Thoracic aorta (tissue), 2 donors: ENCODE measurements at places on chromosomes 7 and 10. TPM values are rescaled to one million over a fixed set of nuclear protein-coding genes. Genes with fewer than 3 reads are reported as not detected.

DNA sequence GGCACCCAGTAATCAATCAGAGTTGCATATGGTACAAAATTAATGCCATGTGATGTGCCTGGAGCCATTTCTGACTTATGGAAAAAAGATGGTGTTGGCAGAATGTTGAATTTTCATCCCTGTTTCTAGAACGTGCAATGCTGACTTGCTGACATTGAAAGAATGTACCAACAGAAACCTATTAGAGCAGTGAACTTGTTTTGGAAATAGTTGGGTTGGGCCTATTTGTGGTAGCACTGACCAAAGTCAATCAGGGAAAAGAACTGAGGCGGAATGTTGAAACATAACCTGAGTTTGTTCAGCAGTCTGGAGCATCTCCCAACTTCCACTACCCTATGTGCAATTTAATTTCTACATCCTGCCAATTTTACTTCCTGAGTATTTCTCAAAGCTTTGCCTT is 11.7 kb upstream of the KIAA1217 start:
- H3K4me3 ChIP-seq: no peak overlapping the region
- no peaks in the 10 kb centered on the region for H3K36me3 ChIP-seq
- H3K27me3 ChIP-seq: no peaks in the 10 kb centered on the region
- no peak for DNase-seq
- no peaks in the 10 kb centered on the region for H3K4me1 ChIP-seq

GRCh38 chr7:157046681-157047080 is 36.2 kb upstream of the MNX1 start:
- no peaks in the 10 kb centered on the region for H3K4me1 ChIP-seq
- H3K27ac ChIP-seq: no peak overlapping the region
- H3K27me3 ChIP-seq: no peaks in the 10 kb centered on the region
- no peaks in the 10 kb centered on the region for H3K36me3 ChIP-seq
- DNase-seq: no peak
- H3K4me3 ChIP-seq: no peak overlapping the region

DNA sequence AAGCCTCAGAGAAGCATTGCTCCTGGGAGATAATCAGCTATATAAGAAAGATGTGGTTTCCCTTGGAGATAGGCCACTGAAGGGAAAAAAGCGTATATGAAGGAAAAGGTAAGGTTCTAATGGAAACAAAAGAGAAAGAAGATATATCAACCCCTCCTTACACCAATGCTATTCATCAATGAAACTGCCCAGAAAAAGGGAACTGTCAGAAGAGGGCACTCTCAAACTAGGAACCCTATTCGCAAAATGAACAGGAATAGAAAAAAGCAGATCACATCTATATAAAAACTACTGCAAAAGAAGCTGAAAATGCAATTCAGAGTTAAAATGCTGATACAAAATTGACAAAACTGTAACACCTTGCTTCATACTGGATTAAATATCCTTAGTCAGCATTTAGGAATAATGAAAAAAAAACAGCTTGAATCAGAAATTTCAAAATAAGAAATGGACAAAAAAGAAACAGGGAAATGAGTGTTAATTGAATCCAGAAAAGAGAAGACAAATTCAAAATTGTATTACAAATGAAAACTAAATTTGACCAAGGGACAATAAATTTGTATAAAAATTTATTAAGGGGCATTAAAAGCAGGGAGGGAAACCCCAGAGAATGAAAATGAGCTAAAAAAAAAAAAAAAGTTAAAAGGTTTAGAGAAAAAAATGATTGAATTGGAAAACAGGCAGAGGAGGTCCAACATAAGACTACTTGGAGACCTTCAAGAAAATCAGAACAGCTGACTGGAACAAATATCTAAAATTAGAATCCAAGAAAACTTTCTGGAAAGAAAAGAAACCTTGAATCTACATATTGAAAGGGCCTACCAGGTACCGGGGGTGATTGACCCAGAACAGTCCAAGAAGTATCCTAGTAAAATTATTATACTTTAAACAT is 17.9 kb downstream of the NHLRC2 start:
- H3K4me3 ChIP-seq: no peak overlapping the region
- no peaks in the 10 kb centered on the region for H3K27me3 ChIP-seq
- no peak for DNase-seq
- H3K36me3 ChIP-seq: no peaks in the 10 kb centered on the region
- H3K4me1 ChIP-seq: no peaks in the 10 kb centered on the region

DNA sequence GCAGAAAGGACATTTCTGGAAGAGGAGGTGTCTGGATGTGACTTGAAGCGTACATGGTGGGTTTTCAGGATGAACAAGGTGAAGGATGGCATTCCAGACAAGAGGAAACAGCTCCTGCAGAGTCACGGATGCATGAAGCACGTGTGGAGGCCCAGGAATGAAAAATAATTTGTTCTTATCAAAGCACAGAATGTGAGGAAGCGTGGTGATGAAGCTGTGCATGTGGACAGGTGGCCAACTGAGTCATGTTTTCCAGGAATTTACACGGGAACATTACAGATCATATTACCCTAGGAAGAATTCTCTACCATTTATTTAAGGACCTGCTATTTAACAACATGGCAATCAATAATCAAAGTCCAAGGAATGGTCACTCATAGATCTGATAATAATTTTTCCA is 413.2 kb upstream of the KLF6 start:
- H3K27me3 ChIP-seq: no peaks in the 10 kb centered on the region
- no peak for DNase-seq
- no peaks in the 10 kb centered on the region for H3K36me3 ChIP-seq
- H3K4me3 ChIP-seq: no peak overlapping the region

- H3K36me3 ChIP-seq: no peaks in the 10 kb centered on the region
- H3K27ac ChIP-seq: no peak overlapping the region
- DNase-seq: no peak
- no peaks in the 10 kb centered on the region for H3K27me3 ChIP-seq
These were observed 524.0 kb upstream of the PFKP start for GRCh38 chr10:2543142-2543886.

GRCh38 chr7:109094-109493 is 83.3 kb upstream of the FAM20C start:
- no peaks in the 10 kb centered on the region for H3K36me3 ChIP-seq
- no peaks in the 10 kb centered on the region for H3K4me1 ChIP-seq
- no peaks in the 10 kb centered on the region for H3K27me3 ChIP-seq
- H3K27ac ChIP-seq: no peak overlapping the region
- no peak overlapping the region for H3K4me3 ChIP-seq

- DNase-seq: no peak
- peak overlapping the region; percentile 31 for H3K4me3 ChIP-seq
- no peaks in the 10 kb centered on the region for H3K27me3 ChIP-seq
- peaks cover 19% of the 10 kb centered on the region for H3K4me1 ChIP-seq
These were observed 142.8 kb downstream of the ADK start for GRCh38 chr10:74293686-74294371.

- H3K4me3 ChIP-seq: no peak overlapping the region
- no peak overlapping the region for H3K27ac ChIP-seq
- DNase-seq: no peak
- peaks cover 12% of the 10 kb centered on the region for H3K4me1 ChIP-seq
- H3K27me3 ChIP-seq: no peaks in the 10 kb centered on the region
- H3K36me3 ChIP-seq: no peaks in the 10 kb centered on the region
These were observed 4.3 kb downstream of the TMEM273 start for GRCh38 chr10:49183596-49184542.

- H3K4me3 ChIP-seq: no peak overlapping the region
- H3K36me3 ChIP-seq: no peaks in the 10 kb centered on the region
- DNase-seq: no peak
- H3K27me3 ChIP-seq: no peaks in the 10 kb centered on the region
These were observed 446.6 kb upstream of the SORCS1 start for GRCh38 chr10:107611115-107611514.

DNA sequence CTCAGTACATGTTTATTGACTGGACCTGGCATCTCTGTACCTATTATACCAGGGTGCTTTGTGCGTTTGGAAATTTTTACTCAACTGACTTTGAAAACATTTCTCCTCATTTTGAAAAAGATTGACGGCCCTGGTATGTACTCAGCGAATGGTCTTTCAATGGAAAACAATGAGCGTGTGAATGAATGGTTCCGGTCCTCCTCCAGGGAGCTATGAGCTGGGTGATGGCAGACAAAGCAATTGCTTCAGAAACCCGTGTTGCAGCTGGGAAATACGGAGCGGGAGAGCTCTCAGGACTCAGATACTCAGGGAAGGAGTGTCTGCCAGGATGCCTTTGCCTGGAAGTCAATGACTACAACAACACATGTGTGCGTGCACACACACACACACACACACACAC is 125.9 kb downstream of the PAXIP1 start:
- no peaks in the 10 kb centered on the region for H3K27me3 ChIP-seq
- no peak overlapping the region for H3K4me3 ChIP-seq
- no peak overlapping the region for H3K27ac ChIP-seq
- H3K36me3 ChIP-seq: no peaks in the 10 kb centered on the region

- no peaks in the 10 kb centered on the region for H3K36me3 ChIP-seq
- H3K4me1 ChIP-seq: no peaks in the 10 kb centered on the region
- H3K27ac ChIP-seq: peak overlapping the region; percentile 36
- DNase-seq: no peak
- H3K27me3 ChIP-seq: no peaks in the 10 kb centered on the region
- peak overlapping the region; percentile 90 for H3K4me3 ChIP-seq
These were observed 675 bp upstream of the SCD start for GRCh38 chr10:100346351-100346764.

FAM237B gene
- total RNA-seq: not detected

TEX47 gene
- not detected for total RNA-seq

ELFN1 gene
- 0.81 TPM for total RNA-seq
